RCC 7860 (cell line): ENCODE measurements at places on chromosomes 13 and 19.

GRCh38 chr13:70720386-70720785, 612.1 kb upstream of the KLHL1 start:
- no peak for DNase-seq

DNA sequence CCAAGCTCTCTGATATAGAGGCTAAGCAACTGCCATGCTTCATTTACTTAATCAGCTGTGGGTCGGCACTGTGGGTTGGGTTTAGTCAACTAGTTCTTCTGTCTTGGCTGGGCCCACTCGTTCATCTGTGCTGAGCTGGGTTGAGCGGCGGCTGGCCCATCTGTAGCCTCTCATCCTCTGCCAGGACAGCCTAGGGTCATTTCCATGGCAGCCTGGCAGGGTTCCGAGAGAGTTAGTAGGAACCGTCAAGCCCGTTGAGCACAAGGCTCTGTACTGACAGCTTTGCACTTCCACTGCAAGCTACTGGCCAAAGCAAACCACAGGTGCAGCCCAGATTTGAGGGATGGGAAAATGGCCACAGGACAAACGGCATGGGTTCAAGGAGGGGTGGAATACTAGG, 6.6 kb upstream of the ZNF835 start:
- DNase-seq, result no peak

GRCh38 chr19:19280561-19280960, 7.5 kb upstream of the TM6SF2 start:
- peak; percentile 23 for DNase-seq

GRCh38 chr13:40966298-40966697, 52.8 kb downstream of the ELF1 start:
- DNase-seq, result no peak

DNA sequence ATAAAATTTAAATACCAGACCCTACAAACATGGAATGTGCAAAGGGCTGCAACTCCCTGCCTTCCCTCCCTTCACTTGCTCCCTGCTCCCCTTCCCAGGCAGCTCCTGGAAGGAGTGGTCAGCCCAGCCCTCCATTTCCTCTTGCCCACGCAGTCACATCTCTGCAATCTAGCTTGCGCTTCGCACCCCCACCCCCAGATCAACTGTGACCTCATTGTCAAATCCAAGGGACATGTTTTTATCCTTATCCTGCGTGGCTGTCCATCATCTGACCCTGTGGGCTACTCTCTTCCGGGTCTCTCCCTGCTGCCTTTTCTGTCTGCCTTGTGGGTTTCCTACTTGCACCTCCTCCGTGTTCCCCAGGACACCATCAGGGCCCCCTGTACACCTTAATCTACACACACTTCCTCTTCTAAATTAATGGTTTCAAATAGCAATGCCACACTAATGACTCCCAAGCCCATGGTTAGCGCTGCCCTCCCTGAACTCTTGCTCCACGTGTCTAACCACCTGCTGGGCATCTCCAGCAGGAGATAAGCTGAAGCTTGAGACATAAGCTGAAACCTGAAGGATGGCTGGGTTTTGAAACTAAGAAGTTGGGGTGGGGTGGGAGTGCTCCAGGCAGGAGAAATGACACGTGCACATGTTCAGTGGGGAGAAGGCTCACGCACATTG, 118.3 kb downstream of the USP12 start:
- no peak for DNase-seq

DNA sequence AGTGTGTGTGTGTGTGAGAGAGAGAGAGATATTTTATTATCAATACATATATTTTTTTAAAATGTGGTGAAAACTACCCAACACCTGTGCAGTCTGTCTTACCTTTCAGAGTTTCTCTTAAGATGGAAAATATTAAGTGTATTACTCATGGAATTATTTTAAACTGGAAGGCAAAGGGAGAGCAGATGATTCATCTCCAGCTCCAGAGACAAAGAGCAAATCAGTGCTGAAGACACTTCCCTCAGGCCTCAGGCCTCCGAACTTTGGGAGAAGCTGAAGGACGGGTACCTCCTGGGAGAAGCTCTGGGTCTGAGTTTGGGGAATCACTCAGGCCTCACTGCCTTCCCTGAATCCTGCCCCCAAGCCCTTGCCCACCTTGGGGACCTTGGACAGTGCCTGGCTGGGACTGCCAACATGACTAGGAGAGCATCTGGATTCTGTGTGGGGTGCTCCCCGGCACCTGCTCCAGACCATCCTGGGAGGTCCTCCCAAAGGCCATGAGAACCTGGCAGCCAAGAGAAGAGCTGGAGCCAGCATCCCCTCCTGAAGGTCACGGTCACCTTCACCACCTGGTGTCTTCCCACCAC, 170.4 kb upstream of the UBL3 start:
- DNase-seq, result no peak

DNA sequence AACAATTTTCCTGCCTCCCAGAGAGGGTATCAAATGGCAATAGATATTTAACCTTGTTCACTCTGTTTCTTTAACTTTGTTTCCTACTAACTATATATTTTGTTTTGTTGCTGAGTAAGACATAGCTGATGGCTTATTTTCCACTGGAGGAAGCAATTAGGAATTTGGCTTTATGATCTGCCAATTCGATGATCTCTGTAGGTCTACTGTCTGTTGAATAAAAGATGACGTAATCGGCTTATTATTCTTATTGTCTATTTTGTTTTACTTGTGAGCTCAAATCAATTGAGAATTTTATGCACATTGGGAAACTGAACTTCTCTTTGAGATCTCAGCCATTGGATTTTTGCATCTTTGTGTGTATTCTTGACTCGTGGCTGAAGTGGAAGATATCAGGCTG, 862.6 kb downstream of the EFNB2 start:
- DNase-seq, result no peak

DNA sequence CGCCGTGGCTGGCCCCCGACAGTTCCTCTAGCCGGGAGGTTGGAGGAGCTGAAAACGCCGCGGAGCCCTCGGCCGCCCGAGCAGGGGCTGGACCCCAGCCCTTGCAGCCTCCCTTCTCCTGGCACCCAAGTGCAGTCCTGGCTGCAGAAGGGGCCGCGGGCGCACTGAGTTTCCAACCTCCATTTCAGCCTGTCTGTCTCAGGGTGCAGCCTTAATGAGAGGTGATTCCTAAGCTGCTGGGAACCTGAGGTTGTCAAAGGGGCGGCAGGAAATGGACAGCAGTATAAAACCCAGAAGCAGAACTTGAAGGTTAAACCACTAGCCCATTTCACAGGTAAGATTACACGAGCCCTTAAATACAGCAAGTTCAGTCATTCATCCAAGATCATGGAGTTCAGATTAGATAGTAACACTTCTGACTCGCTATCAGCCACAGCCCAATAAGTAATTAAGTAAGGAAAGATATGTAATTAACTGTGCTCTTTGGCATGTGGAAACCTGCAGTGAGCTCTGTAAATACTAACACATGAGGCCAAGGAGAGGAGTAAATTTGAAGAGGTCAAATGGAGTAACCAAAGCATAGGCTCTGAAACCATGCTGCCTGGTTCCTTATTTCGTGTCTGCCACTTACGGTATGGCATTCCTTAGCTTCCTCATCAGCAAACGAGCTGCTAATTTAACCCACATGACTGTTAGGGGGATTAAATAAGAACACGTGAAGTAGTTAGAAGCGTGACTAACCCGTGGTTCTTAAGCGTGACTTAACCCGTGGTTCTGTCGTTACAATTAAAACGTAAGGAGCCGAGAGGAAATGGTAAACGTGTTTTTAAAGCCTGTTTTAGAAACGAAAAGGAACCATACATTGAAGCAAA, 686 bp downstream of the SETDB2 start:
- peak; percentile 11 for DNase-seq

- peak; percentile 82 for DNase-seq
Observed at GRCh38 chr19:21358768-21359451, at the start of gene ZNF738. ZNF738 (plus strand) TSS chr19:21359000; CDS start chr19:21359141, 141 bp downstream.

- DNase-seq, result no peak
Observed at GRCh38 chr13:34681405-34681955, 260.6 kb upstream of the NBEA start.

DNA sequence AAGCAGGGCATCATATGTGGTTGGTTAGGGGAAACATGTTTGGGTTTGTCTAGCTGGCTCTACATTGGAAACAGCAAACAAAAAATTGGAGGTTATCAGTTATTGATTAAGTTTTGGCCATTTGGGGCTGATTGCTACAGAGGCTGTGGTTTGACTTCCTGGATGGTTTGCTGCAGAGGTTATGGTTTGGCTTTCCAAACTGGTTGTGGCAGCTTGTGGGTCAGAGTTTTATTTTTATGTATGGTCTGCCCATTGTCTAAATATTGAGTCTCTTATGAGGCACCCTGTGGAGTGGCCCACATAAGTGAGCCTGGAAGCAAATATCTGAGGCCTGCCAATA, 261.6 kb downstream of the GPC5 start:
- DNase-seq, result no peak

- DNase-seq, result peak; percentile 12
Observed at GRCh38 chr13:40181203-40181845, 485.1 kb downstream of the FOXO1 start.

- no peak for DNase-seq
Observed at GRCh38 chr19:47819858-47820257, 1.9 kb upstream of the CRX start.

DNA sequence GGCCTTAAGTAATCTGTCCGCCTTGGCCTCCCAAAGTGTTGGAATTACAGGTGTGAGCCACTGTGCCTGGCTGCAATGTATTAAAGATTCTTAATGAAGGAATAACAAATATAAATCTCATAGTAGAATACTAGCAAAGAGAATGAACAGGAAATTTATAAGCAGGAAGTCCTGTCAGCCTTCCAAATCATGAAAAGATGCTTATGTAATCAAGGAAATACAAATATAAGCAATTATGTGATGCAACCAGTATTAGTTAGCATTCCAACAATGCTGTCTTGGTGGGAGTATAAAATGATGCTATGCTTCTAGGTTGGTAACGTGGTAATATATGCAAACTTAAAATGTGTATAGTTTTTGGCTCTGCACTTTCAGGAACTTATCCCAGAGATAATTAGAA, 133.8 kb downstream of the PDS5B start:
- no peak for DNase-seq

- no peak for DNase-seq
Observed at GRCh38 chr13:114185182-114185971, 6.3 kb downstream of the CFAP97D2 start.

- no peak for DNase-seq
Observed at GRCh38 chr13:111880185-111880584, 186.8 kb upstream of the SOX1 start.

DNA sequence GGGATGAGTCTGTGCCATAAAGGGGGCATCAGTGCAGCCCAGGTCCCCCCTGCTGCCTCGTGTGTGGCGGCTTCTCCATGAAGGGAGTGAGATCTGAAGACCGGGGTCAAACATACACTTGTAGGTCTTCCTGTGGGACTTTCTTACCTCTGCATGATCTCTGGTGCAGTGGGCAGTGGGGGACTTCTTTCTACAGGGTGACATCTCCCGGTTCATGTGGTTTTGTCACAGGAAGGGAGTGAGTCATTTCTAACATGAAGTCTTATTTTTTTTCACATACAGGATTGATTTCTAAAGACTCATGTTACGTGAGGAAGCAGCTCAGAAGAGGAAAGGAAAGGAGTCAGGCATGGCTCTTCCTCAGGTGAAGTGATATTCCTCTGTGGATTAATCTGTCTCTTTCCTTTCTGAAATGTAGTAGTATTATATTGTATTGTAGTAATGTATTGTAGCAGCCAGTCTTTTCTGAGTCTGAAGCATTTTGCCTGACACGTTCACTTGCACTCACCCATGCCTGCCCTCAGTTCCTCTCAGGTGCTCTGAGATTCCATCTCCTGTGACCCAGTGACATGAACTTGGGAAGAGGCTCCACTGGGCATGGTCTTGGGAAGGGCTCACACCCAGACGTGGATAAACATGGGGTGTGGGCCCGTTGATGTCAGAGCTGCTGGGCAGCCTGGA, 15.7 kb downstream of the ZNF808 start:
- no peak for DNase-seq

DNA sequence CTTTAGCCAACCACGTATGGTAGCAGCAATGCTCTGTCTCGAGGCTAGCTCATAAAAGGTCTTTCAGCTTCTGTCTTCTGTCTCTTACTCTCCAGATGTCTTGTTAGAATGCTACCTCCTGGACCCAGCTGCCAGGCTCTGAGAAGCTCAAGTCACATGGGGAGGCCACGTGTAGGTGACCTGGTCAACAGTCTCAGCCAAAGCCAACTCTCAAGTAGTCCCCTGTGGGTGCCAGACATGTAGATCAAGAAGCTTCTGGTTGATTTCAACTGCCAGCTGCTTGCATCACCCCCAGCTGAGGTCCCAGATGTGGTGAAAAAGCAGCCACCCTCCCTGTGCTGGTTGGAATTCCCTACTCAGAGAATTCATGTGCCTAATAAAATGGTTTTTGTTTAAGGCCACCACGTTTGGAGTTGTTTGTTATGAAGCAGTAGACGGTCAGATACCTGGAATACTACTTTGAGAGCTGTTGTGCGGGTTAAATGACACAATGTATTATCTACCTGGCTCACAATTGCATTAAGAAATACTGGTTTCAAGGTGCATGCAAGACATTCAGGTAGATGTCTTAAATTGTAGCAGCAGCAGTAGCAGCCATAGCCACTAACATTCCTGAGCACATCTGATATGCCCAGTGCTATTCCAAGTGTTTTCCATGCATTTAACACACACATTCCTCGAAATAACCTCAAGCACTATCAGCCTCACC, 131.0 kb upstream of the RFC3 start:
- DNase-seq, result no peak

GRCh38 chr13:21826214-21827015, 155.5 kb downstream of the FGF9 start:
- DNase-seq, result no peak

- DNase-seq, result peak; percentile 53
Observed at GRCh38 chr19:1239796-1240737, 1.5 kb upstream of the ATP5F1D start.

- DNase-seq, result no peak
Observed at GRCh38 chr13:82330499-82330898, 1551.8 kb downstream of the SLITRK1 start.

DNA sequence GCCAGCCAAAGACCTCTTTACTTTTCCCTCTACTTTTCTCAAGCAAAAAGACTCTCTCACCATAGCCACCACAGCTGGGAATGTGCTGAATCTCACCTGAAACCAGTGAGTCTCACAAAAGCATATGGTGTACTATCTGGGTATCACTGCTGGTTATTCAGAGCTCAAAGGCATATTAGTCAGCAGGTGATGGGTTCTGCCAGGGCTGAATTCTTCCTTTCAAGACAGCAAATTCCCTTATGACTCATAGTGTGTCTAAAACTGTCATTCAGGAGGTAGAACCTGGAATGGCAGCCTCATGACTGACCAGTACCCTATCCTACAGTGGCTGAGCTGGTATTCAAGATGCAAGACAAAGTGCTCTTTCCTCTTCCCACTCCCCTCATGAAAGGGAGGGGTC, 2859.1 kb downstream of the PCDH9 start:
- DNase-seq, result peak; percentile 66

- DNase-seq, result peak; percentile 14
Observed at GRCh38 chr13:50543782-50544181, 299.7 kb downstream of the DLEU7 start.

DNA sequence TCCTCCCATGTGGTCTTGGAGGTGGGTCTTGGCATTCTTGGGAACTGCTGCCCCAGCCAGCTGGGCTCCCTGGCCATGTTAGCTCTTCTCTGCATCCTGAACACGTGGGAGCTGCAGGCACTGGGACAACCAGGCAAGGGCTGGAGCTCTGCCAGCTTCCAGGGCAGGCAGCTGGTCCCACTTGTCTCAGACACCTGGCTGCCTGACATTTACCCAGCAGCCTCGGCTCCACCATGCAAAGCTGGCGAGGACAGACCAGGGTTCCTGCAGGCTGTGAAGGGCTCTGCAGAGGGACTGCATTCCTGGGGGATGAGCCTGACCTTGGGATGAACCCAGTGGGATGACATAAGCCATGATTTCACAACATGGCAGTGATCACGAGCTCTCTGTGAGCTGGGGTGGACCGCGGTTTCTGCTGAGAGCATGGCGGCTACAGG, 99.0 kb upstream of the TSHZ3 start:
- peak; percentile 28 for DNase-seq

GRCh38 chr13:112905086-112905485, 63.9 kb upstream of the MCF2L start:
- DNase-seq, result no peak
